Stimulated activated CD4-positive, alpha-beta T cell treated with anti-CD3 and anti-CD28 coated beads, Interleukin-15, amount 100 ng/mL, for 24 hours (primary cell): ENCODE measurements at places on chromosomes 2 and 18.

DNA sequence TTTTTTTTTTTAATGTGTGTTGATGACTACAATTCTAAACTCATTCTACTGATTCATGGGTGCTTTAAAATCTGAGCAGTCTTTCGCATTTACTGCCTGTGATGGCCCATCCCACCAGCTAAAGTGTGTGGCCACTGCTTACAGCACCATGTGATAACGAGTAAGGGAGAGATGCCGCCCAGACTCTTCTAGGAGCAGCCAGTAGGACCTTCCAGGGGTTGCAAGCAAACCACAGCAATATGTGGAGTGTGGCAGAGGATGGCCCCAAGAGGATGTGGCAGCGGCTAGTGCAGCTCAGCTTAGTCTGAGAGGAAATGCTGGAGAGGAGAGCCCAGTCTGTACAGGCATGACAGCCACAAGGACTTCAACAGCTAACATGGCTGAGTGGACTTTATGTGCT is 14.9 kb downstream of the IL1B start:
- DNase-seq: peak; percentile 39

GRCh38 chr18:52402814-52403213 is 62.8 kb downstream of the DCC start:
- no peak for DNase-seq

DNA sequence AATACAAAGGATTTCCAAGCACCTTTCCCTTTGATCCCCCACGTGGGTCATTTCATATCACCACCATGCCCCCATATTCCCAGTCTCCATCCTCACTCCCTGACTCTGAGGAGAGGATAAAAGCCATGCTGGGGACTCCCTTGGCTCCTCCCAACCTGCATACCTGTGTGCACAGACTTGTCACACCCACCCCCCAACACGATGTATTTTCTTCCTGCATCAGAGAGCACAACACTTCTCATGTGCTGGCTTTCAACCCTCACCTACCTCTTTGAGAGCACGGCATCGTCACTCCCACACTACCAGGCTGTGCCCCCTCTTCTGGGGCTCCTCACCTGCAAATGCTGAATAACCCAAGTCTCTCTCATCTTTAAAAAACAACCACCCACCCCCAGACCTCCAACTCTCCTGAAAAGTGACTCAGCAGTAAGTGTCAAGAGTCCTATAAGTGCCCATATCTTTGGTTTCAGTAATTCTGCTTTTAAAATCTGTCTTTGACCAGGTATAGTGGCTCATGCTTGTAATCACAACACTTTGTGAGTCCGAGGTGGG is 53.1 kb downstream of the AP1S3 start:
- DNase-seq: no peak

- no peak for DNase-seq
These were observed 1258.3 kb upstream of the GYPC start for GRCh38 chr2:125397535-125398251.

DNA sequence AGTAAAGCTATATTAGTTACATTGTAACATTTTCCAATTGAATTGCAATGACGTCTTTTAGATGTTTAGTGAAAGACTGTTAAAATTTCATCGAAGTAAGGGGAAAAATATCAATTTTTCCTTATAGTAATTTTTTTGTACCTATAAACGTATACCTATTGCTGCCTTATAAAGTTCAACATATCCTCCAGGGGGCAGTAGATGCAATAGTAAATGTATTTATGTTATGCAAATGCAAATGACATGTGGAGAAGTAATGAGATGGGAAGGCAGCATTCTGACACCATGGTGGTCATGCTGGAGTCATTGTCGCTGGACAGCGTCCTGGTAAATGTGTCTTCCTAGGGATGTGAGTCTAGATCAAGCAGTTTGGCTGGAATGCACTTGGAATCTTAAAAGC is 38.7 kb downstream of the MSTN start:
- no peak for DNase-seq

- DNase-seq: no peak
These were observed 14.3 kb downstream of the SPTBN1 start for GRCh38 chr2:54470266-54470938.

DNA sequence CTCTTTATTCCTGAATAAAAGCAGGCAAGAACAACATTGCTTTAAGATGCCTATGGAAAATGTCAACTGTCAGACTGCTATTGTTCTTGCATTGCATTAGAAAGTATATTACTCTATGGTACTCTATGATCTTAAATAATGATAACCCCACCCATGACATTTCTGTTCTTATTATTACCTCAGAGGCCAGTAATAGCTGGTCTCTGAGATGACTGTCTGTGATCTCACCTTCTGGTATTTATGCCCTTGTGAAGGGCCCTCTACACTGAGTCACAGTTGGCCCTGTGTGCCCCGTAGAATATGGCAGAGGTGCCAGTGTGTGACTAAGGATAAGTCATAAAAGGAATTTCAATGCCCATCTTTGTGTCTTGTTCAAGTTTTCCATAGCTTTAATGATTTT is 61.0 kb downstream of the SPP2 start:
- no peak for DNase-seq

GRCh38 chr2:128384446-128384845 is 65.8 kb upstream of the HS6ST1 start:
- DNase-seq: no peak

DNA sequence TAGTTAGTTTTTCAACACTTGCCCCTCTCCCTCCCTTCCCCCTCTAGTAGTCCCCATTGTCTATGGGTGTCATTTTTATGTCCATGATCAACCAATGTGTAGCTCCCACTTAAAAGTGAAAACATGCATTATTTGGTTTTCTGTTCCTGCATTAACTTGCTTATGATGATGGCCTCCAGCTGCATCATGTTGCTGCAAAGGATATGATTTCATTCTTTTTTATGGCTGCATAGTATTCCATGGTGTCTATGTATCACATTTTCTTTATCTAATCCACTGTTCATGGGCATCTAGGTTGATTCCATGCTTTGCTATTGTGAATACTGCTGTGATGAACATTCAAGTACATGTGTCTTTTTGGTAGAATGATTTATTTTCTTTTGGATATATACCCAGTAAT is 70.5 kb downstream of the PDE11A start:
- no peak for DNase-seq

GRCh38 chr18:13236411-13236810 is 17.9 kb downstream of the LDLRAD4 start:
- DNase-seq: no peak

DNA sequence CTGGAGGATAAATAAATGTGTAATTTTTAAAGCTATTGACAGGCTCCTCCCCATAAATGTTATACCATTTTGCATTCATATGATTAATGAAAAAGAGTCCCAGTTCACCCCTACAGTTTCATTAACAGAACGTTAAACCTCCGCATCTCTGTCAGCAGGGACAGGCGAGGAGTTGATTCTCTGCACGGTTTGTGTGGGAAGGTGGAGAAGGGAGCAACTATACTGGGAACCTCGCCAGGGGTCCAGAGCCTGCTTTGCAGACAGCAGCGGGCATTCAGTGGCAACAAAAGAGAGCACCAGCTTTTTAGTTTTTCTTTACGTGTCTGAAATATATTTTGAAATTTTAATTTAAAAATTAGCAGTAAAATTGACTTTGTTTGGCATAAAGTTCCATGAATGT is 101.4 kb downstream of the FARSB start:
- DNase-seq: no peak

DNA sequence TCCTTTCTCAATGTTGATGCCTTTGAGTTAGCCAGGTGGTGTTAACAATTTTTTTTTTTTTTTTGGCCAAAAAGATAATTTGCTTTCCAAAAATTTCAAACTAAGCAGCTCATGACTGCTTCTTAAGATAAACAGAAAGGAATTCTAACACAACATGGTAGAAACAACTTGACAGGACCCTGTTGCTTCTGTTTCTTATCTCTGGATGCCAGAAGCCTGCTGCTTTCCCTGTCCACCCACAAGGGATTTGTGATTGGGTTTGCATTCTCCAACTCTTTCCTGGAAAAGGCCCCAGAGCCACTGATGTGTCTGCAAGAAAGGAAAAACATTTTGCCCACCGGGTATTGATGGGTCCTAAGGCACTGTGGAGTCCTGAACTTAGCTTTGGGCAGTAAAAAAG is 217.2 kb upstream of the PKDCC start:
- DNase-seq: no peak
